Amniotic stem cell (primary cell): ENCODE measurements at places on chromosomes 11 and 22.

DNA sequence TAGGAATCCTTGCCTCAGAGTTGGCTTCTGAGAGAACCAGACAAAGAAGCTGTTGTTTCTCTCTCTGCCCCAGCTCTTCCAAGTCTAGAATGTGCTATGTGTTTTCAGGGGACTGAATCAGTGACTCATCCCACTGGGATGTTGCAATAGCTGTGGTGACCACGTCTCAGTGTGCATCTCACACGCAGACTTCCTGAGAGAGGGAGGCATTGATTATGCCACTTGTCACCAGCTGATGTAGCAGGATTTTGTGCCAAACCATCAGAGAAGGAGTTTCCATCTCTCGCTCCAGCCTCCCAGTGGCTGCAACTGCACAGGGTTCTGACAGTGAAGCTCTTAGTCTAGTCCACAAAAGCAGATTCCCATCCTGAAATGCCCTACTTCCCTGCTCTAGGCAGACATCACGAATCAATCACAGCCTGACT, 455.8 kb downstream of the MIAT start:
- DNase-seq: peak; percentile 31

DNA sequence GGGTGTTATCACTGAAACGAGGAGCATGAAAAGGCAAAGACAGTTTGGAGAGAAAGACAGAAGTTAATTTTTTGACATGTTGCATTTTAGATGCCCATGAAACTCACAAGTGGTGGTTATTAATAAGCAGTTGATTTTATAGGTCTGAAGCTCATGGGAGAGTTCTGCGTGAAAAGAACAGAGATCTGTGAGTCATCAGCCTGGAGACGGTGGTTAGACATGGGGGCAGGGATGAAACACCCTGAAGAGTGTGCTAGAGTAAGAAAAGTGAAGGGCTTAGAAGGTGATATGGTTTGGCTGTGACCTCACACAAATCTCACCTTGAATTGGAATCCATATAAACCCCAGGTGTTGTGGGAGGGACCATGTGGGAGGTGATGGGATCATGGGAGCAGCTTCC, 289.1 kb upstream of the ISX start:
- no peak for DNase-seq

GRCh38 chr11:118659953-118660680, 19.3 kb downstream of the TREH start:
- DNase-seq: no peak

DNA sequence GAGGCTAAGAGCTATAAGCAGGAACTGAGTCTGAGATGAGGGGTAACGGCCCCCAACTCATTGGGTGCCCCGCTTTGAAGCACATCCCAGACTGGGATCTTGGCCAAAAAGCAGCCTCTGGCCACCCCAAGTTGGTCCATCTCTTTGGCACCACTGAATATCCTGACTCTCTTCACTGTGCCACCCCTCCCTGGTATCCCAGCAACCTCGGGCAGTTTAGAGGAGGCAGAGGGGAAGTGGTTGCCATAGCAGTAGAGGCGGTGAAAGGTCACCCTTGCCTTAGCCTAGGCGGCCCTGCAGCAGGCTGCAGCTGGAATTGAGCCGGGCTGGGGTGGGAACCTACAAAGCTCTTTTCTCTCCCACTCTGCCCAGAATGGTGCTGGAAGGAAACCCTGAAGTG, 1.1 kb downstream of the PELI3 start:
- DNase-seq: no peak

DNA sequence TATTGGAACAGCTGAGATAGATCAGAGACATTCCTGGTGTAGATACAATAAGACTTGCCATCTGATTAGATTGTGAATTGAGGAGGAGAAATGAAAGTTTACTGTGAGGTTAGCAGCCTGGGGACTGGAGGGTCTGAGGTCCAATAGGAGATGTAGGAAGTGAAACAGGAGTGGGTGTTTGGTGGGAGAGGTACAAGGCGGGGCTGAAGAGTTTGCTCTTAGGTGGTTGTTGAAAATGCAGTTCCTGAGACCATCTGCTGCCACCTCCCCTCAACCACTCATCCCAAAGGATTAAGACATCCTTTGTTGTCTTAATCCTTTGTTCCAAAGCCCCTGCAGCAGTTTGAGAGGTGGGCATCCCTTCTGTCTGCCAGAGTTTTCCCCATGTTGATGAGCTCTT, 14.8 kb downstream of the PIWIL4 start:
- DNase-seq: no peak

DNA sequence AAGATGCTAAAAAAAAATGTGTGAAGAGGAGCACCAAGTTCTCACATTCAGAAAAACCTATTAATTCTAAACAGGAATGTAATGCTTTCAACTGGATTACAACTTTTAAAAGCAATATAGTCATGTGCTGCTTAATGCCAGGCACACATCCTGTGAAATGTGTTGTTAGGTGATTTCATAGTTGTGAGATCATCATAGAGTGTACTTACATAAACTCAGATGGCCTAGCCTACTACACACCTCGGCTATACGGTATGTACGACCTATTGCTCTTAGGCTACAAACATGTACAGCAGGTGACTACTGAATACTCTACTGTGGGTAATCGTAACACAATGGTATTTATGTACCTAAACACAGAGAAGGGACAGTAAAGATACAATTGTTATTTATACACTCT, 142.3 kb downstream of the RBFOX2 start:
- no peak for DNase-seq

DNA sequence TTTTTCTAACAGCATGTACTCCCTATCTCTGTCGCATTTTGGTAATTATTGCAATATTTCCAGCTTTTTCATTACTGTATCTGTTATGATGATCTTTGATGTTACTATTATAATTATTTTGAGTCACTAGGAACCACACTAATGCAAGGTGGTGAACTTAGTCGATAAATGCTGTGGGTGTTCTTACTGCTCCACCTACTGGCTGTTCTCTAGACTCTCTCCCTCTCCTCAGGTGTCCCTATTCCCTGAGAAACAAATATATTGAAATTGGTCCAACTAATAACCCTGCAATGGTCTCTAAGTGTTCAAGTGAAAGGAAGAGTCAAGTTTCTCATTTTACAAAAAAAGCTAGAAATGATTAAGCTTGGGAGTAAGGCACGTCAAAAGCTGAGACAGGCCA, 10.5 kb downstream of the ARL14EP start:
- no peak for DNase-seq

GRCh38 chr11:67997475-67997921, 6.4 kb downstream of the UNC93B1 start:
- no peak for DNase-seq

- no peak for DNase-seq
These were observed 17.4 kb upstream of the CPT1A start for GRCh38 chr11:68859123-68859522.

- DNase-seq: no peak
These were observed 4.0 kb downstream of the CCKBR start for GRCh38 chr11:6263662-6264061.

DNA sequence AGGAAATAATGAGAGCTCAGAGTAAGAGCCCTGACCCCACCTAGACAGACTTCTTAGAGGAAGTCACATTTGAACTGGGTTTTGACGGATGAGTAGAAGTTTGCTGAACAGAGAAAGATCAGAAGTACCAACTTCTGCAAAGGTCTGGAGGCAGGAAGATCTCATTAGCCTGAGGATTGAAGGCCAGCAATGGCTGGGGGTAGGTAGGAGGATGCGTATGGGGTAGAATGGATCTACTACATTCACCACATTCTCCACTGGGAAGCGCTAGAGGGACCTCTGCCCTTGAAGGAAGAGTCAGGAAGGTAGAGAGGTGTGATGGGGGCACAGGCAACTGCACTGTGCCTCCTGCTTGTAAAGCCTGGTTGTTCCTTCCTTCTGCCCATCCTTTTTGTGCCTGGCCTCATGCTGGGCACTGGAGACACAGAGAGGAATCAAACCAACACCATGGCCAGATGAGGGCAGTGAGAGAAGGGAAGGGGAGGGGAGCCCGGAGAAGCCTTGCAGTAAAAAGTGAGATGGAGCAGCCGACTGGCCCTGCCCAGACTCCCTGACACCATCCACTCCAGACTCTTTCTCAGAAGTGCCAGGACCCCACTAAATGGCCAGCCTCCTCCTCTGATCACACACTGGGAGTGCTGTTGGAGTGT, 4.9 kb downstream of the TPBGL start:
- DNase-seq: no peak

- DNase-seq: no peak
These were observed 3.4 kb upstream of the MCAM start for GRCh38 chr11:119320240-119320775.

DNA sequence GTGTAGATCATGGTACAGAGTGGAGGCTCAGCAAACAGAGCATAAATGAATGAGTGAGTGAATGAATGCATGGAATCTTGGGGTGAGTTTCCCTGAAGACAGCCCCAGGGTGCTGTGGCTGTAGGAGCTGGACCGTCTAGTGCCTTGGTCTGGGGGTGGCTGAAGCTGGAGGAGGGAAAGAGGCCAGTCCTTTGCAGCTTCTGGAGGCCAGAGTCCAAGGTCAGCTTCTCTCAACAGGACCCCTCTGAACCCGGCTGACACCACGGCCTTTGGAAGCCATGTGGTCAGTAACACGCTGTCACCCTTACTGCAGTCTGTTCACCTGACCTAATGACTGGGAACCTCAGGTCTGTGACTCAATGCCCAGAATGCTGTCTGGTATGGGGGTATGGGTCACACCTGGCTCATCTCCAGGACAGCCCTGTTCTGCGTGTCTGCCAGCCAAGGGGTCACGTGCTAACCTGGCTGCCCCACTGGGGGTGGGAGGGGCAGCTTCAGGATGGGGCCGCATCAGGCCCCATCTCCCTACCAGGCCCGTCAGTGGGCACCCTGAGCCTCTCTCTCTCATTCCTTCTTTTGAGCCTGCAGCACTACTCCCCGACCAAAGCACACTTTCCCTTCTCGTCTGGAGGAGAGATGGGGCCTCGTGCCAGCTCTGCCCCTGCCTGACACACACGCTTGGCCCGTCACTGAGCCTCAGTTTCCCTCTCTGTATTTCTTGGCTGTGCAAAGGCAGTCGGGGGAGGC, 24.1 kb upstream of the CHKA start:
- DNase-seq: no peak

GRCh38 chr11:102318469-102318868, 1.2 kb downstream of the BIRC3 start:
- no peak for DNase-seq

GRCh38 chr11:46679241-46680163, 20.9 kb downstream of the ARHGAP1 start:
- DNase-seq: no peak

DNA sequence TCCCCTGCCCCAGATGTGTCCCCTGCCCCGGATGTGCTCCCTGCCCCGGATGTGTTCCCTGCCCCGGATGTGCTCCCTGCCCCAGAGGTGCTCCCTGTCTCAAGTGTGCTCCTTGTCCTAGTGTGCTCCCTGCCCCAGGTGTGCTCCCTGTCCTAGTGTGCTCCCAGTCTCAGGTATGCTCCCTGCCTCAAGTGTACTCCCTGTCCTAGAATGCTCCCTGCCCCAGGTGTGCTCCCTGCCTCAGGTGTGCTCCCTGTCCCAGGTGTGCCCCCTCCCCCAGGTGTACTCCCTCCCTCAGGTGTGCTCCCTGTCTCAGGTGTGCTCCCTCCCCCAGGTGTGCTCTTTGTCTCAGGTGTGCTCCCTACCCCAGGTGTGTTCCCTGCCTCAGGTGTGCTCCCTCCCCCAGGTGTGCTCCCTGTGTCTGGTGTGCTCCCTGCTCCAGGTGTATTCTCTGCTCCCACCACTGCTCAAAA, 48.7 kb upstream of the RASD2 start:
- DNase-seq: no peak

DNA sequence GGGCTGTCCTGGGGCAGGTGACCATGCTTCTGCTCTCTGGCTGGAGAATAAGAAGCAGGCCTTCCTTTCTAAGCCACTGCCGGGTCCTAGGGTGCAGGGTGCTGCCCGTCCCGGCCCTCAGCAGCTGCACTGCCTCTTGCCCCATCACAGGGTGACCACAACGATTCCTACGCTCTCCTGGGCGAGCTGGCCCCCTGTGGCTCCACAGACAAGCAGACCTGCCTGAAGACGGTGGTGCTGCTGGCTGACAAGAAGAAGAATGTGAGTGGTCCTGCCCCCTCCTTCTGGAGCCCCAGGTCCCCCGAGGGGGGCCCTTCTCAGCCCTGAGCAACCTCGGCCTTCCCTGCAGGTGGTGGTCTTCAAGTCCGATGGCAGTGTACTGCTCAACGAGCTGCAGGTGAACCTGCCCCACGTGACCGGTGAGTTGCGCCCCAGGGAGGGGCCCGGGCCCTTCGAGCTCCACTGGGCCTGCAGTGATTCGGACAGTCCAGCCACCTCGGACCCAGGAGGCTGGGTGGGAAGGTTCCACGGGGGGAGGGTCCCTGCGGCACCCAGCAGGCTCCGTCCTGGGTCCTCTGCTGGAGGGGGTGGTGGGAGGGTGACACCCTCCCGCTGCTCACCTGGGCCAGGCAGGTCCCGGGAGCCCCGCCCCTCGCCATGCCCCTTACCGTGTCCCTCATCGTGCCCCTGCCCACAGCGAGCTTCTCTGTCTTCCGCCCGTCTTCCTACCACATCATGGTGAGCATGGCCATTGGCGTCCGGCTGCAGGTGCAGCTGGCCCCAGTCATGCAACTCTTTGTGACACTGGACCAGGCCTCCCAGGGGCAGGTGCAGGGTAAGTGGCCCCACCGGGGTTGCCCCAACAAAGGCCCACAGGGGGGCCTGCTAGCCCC, 8.3 kb downstream of the MUC2 start:
- DNase-seq: no peak

- DNase-seq: no peak
These were observed 137.8 kb downstream of the DBX1 start for GRCh38 chr11:20022363-20023081.

- no peak for DNase-seq
These were observed 13.4 kb upstream of the MUC5B start for GRCh38 chr11:1209371-1210057.

GRCh38 chr11:105034813-105035620, at the start of gene CASP1:
CASP1 (minus strand) TSS chr11:105035144; CDS start chr11:105035113, 31 bp downstream.
- peak; percentile 38 for DNase-seq

DNA sequence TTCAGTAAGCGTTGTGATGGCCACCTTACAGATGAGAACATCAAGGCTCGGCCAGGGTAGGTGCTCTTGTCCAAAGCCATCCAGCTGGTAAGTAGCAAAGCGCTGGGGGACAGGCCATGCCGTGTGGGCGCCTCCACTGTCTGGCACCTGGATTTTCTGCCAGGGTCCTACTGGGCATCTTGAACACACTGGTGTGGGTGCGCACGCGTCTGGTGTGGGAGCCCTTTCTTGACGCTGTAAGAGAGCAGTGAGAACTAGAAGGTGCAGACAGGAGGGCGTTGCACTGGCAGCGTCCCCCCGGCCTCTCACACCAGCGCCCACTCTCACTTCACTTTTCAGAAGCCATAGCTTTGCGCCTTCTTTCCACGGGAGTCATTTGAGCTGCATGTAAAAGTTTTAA, 296.6 kb downstream of the TBC1D22A start:
- no peak for DNase-seq

GRCh38 chr11:4983841-4984240, 10.8 kb upstream of the OR51L1 start:
- no peak for DNase-seq

- DNase-seq: no peak
These were observed 2.1 kb downstream of the TMPRSS4 start for GRCh38 chr11:118078911-118079411.

- DNase-seq: no peak
These were observed 95.9 kb downstream of the RRM1 start for GRCh38 chr11:4190519-4190918.
